Activated T-cell treated with anti-CD3 and anti-CD28 coated beads, Interleukin-2, amount 50 U/mL, for 4 hours (primary cell): ENCODE measurements at places on chromosomes 7 and 10. TPM values are rescaled to one million over a fixed set of nuclear protein-coding genes. Genes with fewer than 3 reads are reported as not detected.

IGFBP1 gene
- total RNA-seq, result 0.11 TPM

SOSTDC1 gene
- total RNA-seq, result not detected

LRRC17 gene
- not detected for total RNA-seq

HSPA12A gene
- 0.15 TPM for total RNA-seq

NPC1L1 gene
- not detected for total RNA-seq

TMEM176A gene
- total RNA-seq, result 0.20 TPM

AKR1D1 gene
- total RNA-seq, result 0.30 TPM

SPOCK2 gene
- total RNA-seq, result 85.7 TPM

SPDYE11 gene
- total RNA-seq, result not detected

PTEN gene
- total RNA-seq, result 37.2 TPM

COBL gene
- total RNA-seq, result not detected

GALNT17 gene
- total RNA-seq, result not detected

PILRB gene
- 48.8 TPM for total RNA-seq

R3HCC1L gene
- total RNA-seq, result 18.9 TPM

CYP3A7 gene
- total RNA-seq, result not detected

DPYSL4 gene
- total RNA-seq, result 3.4 TPM

ASZ1 gene
- not detected for total RNA-seq

CDK1 gene
- total RNA-seq, result 9.6 TPM

SMO gene
- total RNA-seq, result 0.18 TPM

OR13A1 gene
- total RNA-seq, result not detected

CPA2 gene
- 0.55 TPM for total RNA-seq

LRRD1 gene
- total RNA-seq, result not detected

HGF gene
- total RNA-seq, result not detected

LIPF gene
- not detected for total RNA-seq

NSUN6 gene
- 8.9 TPM for total RNA-seq
